ENCODE measurements at places on chromosomes 1 and 21.

DNA sequence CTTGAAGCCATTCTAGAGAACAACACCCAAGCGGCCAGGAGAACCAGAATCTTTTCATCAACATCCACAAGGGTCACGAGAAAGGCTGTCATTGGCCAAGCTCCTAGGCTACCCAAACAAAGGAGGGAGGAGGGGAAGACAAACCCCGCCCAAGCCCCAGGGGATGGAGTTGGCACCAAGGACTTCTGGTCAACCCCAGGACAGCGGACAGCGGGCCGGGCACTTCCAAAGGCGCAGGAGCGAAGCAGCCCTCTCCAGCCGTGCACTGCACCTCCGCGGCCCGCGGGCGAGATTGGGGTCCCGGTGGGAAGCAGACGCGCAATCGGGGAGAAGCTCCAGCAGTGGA lies at the start of gene CLIC6:
Gene CLIC6, plus strand, starts transcription at position 192 of the 346 bp plus-strand sequence. CDS start 395 bp downstream, outside the sequence.
- DNase-seq = no peak

DNA sequence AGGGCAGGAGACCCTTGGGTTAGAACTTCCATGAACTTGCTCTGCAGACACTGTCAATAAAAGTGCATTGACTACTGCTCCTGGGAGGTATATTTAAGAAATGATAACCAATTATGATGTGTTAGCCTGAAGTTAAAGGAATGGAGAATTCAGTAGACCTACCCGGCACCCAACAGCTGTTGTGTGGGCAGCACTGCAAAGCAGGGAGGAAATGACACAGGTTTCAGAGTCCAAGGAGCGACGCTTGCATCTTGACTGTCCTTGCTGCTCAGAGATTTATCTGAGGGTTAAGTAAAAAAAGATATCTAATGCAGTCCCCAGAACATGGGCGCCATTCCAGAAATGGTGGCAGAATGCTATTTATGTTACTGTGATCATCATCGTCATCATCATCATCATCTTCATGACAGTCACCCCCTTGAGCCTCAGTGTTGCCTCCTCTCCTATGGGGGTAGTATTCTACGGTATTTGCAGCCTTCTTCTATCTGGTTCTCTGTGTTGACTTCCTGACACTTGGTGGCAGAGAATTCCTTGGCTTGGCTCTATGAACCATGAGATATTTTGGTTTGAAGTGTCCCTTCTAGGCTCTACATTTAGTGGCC lies 225.9 kb downstream of the KAZN start:
- no peak for DNase-seq

DNA sequence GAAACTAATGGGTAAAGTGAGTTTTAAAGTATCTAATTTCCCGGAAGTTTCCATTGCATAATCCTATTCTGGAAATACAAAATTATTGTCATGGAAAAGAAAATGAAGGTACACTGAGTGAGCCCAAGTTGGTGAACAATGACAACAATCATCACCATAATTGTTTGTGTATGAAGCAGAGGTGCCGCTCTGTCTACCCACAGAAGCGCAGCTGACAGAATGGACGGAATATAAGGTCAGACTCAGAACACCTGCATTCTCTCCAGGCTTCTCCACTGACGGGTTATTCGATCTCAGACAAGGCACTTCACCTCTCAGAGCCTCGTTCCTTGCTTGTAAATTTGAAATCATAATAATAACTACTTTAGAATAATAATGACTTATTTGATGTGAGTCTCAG lies 99.1 kb upstream of the NGF start:
- no peak for DNase-seq

- DNase-seq = no peak
Measured at GRCh38 chr1:212504171-212504803, 71.6 kb downstream of the NENF start.

DNA sequence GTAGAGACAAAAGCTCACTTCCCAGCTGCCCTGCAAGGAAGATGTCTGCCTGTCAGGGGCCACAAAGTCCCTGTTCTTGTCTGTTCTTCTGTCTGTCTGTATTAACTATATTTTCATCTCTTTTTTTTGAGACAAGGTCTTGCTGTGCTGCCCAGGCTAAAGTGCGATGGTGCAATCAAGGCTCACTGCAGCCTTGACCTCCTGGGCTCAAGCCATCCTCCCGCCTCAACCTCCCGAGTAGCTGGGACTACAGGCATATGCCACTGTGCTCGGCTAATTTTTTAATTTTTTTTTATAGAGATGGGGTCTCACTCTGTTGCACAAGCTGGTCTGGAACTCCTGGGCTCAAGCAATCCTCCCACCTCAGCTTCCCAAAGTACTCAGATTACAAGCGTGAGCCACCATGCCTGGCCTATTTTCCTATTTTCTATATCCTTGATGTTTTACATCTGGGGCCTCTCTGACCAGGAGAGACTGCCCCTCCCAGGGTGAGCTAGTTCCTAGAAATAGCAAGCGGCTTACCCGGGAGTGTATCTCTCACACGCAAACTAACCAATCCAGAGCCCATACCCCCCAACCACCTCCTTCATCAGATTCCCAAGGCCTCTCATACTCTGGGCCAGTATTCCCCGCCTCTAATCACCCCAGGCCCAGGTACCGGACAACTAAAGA lies 5.4 kb upstream of the KLHDC7A start:
- no peak for DNase-seq

DNA sequence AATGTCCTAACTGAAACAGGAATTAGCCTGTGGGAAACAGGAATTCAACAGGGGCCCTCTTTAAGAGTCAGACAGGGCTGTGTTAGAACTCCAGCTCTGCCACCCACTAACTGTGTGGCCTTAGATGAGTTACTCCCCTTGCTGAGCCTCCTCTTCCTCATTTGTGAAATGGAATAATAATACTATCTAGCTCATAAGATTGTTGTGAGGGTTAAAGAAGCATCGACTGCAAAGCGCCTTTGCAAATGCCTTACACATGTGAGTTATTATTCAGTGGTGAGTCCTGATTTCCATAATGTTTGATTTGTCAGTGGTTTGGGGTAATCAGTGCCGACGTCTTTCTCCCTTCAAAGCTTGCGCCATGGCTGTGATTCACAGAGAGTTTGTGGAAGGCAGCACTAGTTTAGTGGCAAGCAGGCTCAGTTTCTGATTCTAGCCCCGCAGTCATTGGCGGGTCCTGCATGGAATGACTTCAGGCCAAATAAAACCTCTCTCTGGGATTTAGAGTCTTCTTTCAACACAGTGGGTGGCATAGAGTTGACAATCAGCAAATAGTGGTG lies 388.5 kb downstream of the PLPP3 start:
- DNase-seq = no peak

- no peak for DNase-seq
Measured at GRCh38 chr1:168719306-168720111, 9.5 kb downstream of the DPT start.

DNA sequence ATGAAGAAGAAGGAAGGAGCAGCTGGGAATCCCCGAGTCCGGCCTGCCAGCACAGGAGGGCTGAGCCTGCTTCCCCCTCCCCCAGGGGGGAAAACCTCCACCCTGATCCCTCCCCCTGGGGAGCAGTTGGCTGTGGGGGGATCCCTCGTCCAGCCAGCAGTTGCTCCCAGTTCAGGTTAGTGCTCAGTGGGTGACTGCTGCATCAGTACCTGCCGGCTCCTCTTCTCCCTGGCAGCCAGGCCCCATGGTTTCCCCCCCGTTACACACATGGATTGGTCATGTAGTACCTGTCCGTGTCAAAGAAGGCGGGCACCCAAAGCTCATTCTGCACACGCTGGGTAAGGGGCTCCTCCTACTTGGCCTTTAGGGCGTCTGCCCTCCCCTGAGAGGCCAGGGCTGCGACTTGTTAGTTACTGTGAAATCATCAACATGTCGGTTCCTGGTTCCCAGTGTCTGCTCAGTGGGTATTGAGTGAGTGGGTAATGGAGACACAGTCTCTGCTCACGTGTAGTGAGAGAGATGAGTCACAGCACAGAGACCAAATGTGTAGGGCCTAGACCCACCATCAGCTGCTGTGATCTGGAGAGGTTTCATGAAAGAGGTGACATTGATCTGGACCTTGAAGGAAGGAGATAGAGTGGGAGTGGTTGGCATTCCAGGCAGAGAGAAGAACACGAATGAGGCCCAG lies 11.5 kb downstream of the NECAP2 start:
- DNase-seq = no peak

All from central memory CD4-positive, alpha-beta T cell (primary cell).